Spinal cord (tissue), 10 donors: ENCODE measurements at places on chromosomes 12 and 14. TPM values are rescaled to one million over a fixed set of nuclear protein-coding genes. Genes with fewer than 3 reads are reported as not detected.

Gene FAM181A
- total RNA-seq = 3.5 TPM

Gene TMTC2
- 37.1 TPM for total RNA-seq

Gene SERPINA6
- not detected for total RNA-seq

Gene TAS2R7
- not detected for total RNA-seq

Gene KRT8
- total RNA-seq = 12.0 TPM

Gene ADGRD1
- total RNA-seq = 13.9 TPM

Gene ZBTB42
- total RNA-seq = 0.99 TPM

Gene STAB2
- 0.10 TPM for total RNA-seq

Gene GZMB
- total RNA-seq = 0.69 TPM

Gene TAPBPL
- total RNA-seq = 26.4 TPM

Gene EFS
- 11.1 TPM for total RNA-seq

Gene BDKRB2
- 2.8 TPM for total RNA-seq

Gene LRRC74A
- not detected for total RNA-seq

Gene SLC39A5
- not detected for total RNA-seq

Gene SCARB1
- 27.4 TPM for total RNA-seq

Gene MMP19
- total RNA-seq = 1.5 TPM

Gene ABHD12B
- 0.59 TPM for total RNA-seq

Gene TIGAR
- total RNA-seq = 4.7 TPM

Gene ANO2
- total RNA-seq = 11.7 TPM

Gene ADAM21
- total RNA-seq = 0.33 TPM

Gene CDK2
- 14.5 TPM for total RNA-seq
